ENCODE measurements at places on chromosomes 7 and 10.

DNA sequence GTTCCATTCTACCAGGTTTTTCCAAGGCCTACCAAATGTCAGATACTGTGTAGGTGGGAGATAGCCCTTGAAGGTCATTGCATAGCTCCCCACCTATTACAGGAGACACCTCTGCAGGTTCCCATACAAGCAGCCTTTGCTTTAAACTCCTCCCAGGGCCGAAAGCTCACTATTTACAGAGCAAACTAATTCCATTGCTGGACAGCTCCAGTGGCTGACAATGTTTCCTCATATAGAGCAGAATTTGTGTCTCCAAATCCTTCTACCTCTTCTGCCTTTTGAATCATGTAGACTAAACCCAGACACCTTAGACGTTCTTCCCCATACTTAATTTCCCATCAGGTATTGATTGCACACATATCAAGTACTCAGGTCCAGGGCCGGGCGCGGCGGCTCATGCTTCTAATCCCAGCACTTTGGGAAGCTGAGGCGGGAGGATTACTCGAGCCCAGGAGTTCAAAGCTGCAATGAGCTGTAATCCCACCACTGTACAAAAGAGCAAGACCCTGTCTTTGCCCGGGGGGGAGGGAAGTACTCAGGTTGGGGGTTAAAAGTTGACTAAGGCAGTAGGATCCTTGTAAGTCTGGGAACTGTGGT is 2.1 kb downstream of the CNNM1 start:
- DNase-seq = peak; percentile 5

- DNase-seq = no peak
Observed at GRCh38 chr10:11002916-11003315, 14.8 kb upstream of the CELF2 start.

GRCh38 chr10:89263531-89263930 is 12.0 kb upstream of the LIPA start:
- DNase-seq = no peak

- DNase-seq = no peak
Observed at GRCh38 chr10:47299611-47300428, at the start of gene GDF10. TSS of gene GDF10 (plus strand) at chr10:47300197. CDS start at chr10:47300652, 455 bp downstream.

DNA sequence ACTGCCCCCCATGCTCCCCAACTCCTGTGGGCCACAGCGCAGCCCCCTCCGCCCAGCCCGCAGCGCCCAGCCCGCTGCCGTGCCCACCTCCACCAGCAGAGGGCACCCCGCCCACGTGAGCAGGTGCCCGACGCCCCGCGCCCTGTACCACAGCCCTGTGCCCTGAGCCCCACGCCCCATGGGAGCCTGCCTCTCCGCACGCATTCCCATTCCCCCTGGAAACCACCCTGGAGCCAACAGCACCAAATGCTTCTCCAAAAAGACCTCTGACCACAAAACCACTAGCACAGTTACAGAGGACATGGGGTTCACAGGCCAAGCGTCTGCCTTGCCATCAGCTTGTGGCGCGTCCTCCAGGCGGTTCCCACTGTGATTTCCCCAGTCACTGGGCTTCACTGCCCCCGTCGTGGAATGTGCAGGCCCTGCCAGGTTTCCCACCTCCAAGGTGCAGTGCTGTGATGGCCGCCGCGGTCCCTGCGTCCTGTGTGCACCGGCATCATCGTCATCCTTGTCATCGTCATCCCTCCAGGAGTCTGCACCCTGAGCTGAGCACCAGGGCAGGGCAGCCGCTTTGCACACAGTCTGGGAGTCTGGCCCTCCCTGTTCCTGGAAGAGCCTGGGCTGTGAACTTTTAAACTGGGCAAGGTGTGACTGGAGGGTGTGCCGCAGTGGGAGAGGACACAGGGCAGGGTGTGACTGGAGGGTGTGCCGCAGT is 61.7 kb downstream of the PWWP2B start:
- peak; percentile 57 for DNase-seq

DNA sequence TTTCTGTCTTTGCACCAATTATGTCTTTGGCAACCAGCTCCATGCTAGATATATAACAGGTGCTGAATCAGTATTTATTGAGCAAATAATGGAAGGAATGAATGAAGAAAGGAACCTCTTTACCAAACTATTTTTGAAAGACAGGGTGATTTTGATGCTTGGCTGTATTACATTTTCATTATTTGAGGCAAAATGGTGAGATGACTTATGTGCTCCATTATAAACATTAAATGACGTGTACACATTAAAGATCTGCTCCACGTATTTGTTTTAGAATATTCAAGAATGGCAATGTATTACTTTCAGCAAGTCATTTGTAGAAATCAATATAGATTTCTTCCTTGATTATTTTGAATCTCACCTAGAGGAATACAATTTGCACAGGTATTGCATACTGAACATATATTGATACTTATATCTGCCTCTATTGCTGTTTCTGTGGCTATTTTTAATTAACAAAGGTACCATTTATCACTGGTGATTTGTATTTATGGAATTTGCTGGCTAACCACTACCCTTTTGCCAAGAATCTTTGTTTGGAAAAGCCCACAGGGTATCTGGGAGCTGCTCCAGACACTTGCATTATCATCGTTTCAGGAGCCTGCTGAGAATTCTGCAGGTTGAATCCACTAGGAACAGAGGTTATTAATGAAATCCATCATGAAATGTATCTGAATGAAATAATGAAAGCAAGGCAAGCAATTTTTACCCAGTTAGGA is 92.2 kb downstream of the SEMA3C start:
- DNase-seq = no peak
